ENCODE measurements at places on chromosomes 1 and 21. TPM values are rescaled to one million over a fixed set of nuclear protein-coding genes. Genes with fewer than 3 reads are reported as not detected.

DNA sequence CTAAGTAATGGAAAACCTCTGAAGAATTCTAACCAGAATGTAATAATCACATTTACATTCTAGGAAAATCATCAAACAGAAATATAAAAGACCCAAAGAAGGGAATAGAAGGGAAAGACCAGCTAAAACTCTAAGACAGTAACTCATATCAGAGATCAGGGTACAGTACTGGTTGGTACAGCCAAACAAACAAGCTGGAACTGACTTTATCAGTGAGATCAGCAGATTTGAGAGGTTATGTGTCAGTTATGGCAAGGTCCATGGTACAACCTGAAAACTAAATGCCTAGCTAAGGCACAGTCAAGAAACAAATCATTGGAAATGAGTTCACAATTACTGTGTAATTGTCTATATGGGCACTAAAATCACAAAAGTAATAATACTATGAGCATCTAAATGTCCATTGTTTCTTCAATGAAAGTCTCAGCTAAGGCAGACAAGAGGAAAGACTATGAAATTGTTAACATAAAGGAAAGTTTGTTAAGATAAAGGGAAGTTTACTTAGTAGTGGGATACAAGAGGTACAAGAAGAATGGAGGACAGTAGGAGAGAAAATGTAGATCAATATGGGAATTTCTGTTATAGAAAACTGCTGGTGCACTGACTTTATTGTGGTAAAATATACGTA, 75.8 kb downstream of the TRIM33 start:
- no peak for DNase-seq

ABCA4 gene
- polyA plus RNA-seq, result 2.0 TPM

GRCh38 chr1:245205396-245205795, 50.6 kb downstream of the KIF26B start:
- no peak for DNase-seq

- DNase-seq, result no peak
Measured at GRCh38 chr1:229093609-229094336, 177.1 kb upstream of the RAB4A start.

DNA sequence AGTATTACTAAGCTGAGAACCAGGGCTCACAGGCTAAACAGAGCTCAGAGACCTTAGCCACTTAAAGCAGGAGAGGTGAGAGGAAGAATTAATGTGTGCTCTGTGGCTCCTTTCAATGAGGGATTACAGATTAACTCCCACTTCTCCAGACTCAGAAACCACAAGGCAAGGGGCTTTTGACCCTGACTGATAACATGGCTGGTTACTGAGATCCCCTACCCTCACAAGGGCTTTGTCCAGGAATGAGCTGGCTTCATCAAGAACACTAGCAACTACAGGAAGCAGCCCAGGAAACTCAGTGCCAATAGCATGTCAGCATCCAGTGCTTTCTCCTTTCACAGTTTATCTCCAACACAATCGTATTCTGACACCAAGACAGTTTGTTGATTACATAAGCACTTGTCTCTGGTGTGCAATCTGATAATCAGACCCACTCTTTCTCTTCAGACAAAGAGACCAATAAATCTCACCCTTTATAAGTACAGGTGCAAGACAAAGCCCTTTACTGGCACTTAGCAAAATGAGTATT, 38.8 kb downstream of the ERI3 start:
- no peak for DNase-seq

TCEA3 gene
- polyA plus RNA-seq, result 15.5 TPM

- no peak for DNase-seq
Measured at GRCh38 chr1:203204756-203205155, 18.3 kb upstream of the CHI3L1 start.

DNA sequence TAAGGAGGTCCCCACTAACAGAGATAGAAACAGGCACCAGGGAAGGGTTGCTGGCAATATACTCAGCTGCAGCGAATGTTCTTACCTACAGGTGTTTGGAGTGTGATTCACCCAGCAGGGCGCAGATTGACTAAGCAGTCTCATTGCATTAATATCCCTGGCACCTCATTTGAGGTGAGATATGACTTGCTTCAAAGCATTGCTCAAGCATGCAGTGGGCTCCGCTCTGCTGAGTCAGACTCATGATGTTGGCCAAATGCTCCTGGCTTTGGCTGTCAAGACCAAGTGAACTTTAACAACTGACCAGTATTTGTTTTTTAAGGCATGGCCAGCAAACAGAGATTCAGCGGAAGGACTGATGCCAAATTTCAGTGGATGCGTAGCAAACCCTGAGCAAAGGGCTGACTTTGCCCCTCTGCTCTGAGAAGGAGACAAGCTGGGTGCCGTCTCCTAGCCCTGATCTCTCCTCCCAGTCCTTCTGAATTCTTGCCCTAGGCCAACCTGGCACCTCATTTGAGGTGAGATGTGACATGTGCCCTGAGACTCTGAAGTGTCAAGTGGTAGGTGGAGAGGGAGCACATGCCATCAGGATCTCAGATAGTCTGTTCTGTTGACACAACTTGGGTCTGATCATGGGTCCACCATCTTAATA, 187.1 kb upstream of the COA6 start:
- no peak for DNase-seq

OR2T33 gene
- polyA plus RNA-seq, result not detected
